Pancreas (tissue), 10 donors: ENCODE measurements at places on chromosomes 4 and X.

DNA sequence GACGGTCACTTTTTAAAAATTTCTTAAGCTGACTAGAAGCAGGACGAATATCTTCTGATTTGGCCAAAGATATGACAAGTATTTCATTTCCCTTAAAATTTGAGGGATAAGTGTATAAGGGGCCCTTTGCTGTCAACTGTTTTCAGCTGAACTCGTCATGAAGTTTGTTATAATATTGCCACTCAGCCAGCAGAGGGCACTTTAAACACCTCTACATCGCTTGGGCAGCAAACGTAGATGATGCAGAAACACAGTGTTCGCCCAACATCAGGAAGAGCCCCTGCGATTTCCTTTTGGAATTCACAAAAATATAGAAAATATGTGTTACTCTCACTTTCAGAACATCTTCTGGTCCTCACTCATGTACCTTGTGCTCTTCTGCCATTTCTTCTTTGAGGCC lies 435.7 kb upstream of the FMR1 start:
- no peak overlapping the region for H3K27ac ChIP-seq
- H3K4me3 ChIP-seq, result no peak overlapping the region
- H3K36me3 ChIP-seq, result no peaks in the 10 kb centered on the region
- H3K27me3 ChIP-seq, result no peaks in the 10 kb centered on the region

GRCh38 chrX:73262991-73263390 lies 48.3 kb upstream of the NAP1L2 start:
- no peak overlapping the region for H3K27ac ChIP-seq
- no peaks in the 10 kb centered on the region for H3K4me1 ChIP-seq
- DNase-seq, result no peak
- peaks cover 14% of the 10 kb centered on the region for H3K27me3 ChIP-seq
- H3K4me3 ChIP-seq, result no peak overlapping the region

- no peaks in the 10 kb centered on the region for H3K36me3 ChIP-seq
- H3K4me1 ChIP-seq, result no peaks in the 10 kb centered on the region
- no peak overlapping the region for H3K4me3 ChIP-seq
- no peak for DNase-seq
- H3K27ac ChIP-seq, result no peak overlapping the region
These were observed 73.5 kb upstream of the ZFP42 start for GRCh38 chr4:187921946-187922623.

- H3K27ac ChIP-seq, result no peak overlapping the region
- no peaks in the 10 kb centered on the region for H3K4me1 ChIP-seq
- H3K27me3 ChIP-seq, result no peaks in the 10 kb centered on the region
These were observed 72.7 kb downstream of the FRMPD4 start for GRCh38 chrX:12210971-12211370.

- DNase-seq, result no peak
- no peak overlapping the region for H3K4me3 ChIP-seq
- no peaks in the 10 kb centered on the region for H3K27me3 ChIP-seq
- no peaks in the 10 kb centered on the region for H3K36me3 ChIP-seq
- no peak overlapping the region for H3K27ac ChIP-seq
- H3K4me1 ChIP-seq, result no peaks in the 10 kb centered on the region
These were observed 18.5 kb downstream of the CPZ start for GRCh38 chr4:8610858-8611616.

GRCh38 chr4:55013431-55013955 lies 111.9 kb downstream of the KDR start:
- no peaks in the 10 kb centered on the region for H3K4me1 ChIP-seq
- no peak overlapping the region for H3K27ac ChIP-seq
- H3K4me3 ChIP-seq, result no peak overlapping the region
- no peaks in the 10 kb centered on the region for H3K27me3 ChIP-seq
